Astrocyte of the spinal cord (primary cell): ENCODE measurements at places on chromosomes 12 and 14.

DNA sequence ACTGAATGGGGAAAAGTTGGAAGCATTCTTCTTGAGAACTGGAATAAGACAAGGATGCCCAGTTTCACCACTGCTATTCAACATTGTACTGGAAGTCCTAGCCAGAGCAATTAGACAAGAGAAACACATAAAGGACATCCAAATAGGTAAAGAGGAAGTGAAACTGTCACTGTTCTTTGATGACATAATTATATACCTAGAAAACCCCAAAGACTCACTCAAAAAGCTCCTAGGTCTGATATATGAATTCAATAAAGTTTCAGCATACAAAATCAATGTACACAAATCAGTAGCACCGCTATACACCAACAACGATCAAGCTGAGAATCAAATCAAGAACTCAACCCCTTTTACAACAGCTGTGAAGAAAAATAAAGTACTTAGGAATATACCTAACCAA lies 157.3 kb upstream of the DDHD1 start:
- no peak for DNase-seq

DNA sequence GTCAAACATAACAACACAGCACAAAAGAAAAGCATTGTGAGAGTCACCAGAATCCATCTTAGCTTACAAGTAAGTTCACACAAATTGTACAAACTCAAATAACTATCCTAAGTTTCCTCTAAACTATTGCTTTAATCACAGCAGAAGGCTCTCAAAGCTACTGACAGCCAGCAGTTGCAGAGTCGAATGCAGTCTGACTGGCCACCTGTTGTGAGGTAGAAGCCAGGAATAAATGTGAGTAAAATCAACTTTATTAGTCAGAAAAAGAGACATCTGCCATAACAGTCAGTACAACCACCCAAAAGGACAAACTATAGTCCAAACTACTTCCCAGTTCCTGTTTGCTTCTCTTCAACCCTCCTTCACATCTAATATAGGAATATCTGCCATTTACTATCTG lies 231.7 kb upstream of the USP15 start:
- no peak for DNase-seq

DNA sequence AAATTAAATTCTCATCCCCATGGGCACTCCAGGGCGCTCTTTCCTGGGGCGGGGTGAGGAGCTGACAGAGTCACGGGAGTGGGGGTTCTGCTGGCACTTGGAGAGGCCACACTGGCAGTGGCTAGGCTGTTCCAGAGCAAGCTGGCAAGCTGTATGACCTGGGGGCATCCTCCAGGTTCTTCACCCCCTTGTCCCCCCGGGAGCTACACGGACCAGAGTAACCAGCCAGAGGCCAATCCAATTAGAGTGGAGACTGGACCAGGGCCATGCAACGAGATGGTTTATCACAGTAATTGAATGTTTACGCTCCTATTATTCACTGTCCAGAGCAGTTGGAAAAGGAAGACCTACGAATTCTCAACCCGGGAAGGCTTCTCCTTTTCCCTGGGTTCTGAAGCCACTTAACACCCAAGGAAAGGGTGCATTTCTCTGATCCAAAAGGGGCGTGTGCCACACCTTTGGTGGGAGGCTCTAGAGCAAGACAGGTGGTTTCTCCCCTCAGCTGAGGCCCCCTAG lies 43.8 kb upstream of the PNMA1 start:
- DNase-seq = no peak

- no peak for DNase-seq
Observed at GRCh38 chr14:33370426-33370825, 431.7 kb downstream of the NPAS3 start.

DNA sequence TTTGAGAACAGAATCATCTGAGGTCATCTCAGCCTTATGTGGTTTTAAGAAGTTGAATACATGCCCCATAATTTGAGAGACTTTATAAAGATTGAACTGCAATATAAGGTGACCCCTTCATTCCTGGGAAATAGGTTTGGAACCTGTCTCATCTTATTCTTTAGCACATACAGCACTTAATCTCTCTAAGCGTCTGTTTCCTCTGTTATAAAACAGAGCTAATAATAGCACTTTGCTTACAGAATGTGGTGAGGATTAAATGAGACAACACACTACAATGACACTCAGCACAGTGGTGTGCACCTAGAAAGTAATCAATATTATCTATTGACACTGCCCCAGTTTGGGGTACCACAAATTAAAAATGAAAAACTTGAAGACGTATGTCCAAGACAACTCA lies 102.1 kb downstream of the DUSP6 start:
- DNase-seq = no peak

- DNase-seq = no peak
Observed at GRCh38 chr12:115956659-115957058, 320.8 kb downstream of the MED13L start.

DNA sequence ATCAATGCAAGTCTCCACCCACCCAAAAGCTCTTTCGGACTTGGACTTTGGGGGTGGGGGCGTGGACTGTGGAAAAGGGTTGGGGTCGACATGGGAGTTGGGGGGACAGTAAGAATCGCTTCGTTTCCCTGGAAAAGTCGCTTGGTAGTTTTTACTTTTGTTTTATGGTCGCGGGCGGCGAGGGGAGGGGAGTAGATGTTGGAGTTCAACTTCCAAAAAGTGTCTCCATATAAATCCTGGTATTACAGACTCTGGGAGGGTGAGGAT lies 568 bp upstream of the BCL11B start:
- DNase-seq = no peak

DNA sequence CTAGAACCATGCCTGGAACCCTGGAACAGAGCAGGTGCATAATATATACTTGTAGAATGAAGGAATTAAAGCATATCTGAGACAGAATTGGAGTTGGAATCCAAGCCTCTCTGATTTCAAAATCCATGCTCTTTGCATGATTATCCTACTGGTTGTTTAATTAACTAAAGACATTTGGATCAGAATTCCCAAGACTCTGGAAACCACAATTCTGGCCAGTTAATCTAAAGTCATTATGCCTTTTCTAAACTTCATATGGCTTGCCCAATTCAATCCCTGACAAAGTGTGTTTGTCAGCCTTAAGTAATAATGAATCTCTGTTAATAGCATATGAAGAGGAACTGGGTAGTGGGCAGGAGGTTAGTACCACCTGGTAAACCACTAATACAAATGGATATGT lies 422.6 kb downstream of the ATP23 start:
- DNase-seq = no peak

DNA sequence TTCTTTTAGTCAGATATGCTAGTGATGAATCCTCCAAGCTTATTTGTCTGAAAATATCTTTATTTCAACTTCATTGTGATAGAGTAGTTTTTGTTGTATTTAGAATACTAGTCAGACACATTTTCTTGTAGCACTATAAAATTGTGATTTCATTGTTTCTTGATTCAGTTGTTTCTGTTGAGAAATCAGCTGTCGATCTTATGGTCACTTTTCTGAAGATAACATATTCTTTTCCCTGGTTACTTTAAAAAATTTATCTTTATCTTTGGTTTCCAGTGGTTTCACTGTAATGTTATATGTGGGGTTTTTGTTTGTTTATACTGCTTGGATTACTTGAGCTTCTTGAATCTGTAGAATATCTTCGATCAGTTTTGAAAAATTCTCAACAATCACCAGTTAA lies 426.1 kb downstream of the SOX5 start:
- DNase-seq = peak; percentile 3

- no peak for DNase-seq
Observed at GRCh38 chr12:68324531-68324930, 7.6 kb downstream of the MDM1 start.
